ENCODE measurements at places on chromosomes 4 and X.

DNA sequence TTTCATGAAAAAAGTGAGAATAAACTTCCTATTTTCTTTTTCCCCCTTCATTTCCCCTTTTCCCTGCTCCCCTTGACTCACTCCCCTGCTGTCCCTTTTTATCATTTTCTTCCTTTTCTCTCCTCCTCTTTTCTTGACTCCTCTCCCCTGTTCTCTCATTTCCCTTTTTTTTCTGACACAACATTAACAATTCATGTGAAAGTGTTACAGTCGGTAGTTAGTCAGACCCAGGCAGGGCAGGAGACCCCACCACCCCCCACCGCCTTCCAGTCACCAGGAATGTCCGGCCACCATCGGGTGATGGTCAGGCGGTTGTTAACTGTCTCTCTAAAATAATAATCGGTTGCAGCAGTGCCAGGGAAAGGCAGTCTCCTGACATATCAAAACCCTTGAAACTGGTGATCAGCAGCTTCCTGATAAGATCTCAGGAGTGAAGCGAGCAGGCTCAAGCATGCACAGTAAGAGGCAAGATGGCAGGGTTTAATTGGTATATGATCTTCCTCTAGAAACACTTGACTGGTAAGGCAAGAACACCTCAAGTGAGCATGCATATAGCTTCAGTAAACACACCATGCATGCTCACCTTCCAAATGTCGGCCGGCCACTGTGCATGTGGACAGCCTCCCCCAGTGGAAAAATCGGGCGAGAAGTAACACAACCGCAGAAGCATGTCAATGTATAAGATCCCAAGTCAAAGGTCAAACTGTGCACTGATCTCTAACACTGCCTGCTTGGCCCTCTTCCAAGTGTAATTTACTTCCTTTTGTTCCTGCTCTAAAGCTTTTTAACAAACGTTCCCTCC, 191.4 kb downstream of the NDST4 start:
- DNase-seq = no peak

GRCh38 chr4:145179281-145179860, 1.0 kb downstream of the OTUD4 start:
- no peak for DNase-seq

- no peak for DNase-seq
Measured at GRCh38 chr4:95637043-95637600, 88.3 kb upstream of the UNC5C start.

DNA sequence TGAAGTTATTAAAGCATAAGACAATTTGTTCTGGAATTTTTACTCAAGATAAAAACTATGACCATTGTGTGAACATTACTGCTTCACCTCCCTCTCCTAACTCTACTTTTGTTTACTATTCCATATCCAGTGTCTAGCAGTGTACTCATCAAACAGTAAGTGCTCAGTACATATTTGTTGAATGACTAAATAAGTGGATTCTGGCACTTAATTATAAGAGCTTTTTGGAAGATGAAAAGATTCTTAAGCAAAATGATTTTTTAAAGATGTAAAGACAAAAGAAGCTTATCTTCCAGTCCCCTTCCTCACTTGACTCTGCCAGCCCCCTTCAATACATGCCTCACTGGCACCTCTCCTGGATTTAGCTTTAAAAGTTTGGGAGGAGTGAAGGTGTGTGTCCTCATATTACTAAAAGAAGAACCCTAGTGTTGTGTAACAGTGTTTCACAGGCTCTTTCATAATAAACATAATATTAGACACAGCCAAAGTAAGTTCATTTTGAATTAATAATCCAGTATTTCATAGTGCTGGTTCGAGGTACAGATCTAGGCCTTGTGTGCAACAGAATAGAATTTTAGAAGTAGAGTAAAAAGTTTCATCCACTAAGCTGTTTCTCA, 53.0 kb downstream of the GAB1 start:
- no peak for DNase-seq

DNA sequence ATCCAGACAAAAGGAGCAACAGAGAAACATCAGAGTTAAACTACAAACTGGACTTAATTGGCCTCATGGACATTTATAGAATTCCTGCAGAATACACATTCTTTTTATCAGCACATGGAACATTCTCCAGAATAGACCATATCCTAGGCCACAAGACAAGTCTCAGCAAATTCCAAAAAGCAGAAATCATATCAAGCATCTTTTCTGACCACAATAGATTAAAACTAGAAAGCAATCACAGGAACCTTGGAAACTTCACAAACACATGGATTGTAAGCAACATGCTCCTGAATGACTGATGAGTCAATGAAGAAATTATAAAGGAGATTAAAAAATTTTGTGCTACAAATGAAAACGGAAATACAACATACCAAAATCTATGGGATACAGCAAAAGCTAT, 526.7 kb downstream of the PCDH7 start:
- DNase-seq = no peak

DNA sequence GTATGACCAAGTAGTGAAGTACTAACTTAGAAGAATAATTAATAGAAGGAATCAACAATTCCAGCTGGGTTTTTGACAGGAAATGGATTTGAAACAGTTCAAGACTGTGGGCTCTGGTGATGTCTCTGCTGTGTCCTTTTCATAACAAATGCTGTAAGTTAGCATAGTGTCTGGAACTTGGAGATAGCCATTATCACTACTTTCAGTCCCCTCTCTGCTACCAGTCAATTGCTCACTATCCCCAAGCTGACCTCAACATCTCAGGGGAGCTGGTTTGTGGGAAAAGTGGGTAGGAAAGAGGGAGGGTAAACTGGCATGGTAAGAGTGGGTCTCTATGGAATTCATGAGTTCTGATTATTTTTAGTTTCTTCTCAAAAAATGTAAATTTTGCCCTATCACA, 231.4 kb upstream of the MID1 start:
- no peak for DNase-seq

GRCh38 chr4:19164334-19164733, 1087.4 kb upstream of the SLIT2 start:
- no peak for DNase-seq

- DNase-seq = no peak
Measured at GRCh38 chrX:132292793-132293192, 73.5 kb upstream of the RAP2C start.

GRCh38 chrX:110853610-110854009, 58.0 kb upstream of the CHRDL1 start:
- DNase-seq = peak; percentile 73
